ENCODE measurements at places on chromosomes 1 and 21.

- no peak for DNase-seq
Measured at GRCh38 chr1:193438312-193438711, 251.9 kb upstream of the B3GALT2 start.

- no peak for DNase-seq
Measured at GRCh38 chr21:35414507-35415139, 365.5 kb upstream of the RUNX1 start.

DNA sequence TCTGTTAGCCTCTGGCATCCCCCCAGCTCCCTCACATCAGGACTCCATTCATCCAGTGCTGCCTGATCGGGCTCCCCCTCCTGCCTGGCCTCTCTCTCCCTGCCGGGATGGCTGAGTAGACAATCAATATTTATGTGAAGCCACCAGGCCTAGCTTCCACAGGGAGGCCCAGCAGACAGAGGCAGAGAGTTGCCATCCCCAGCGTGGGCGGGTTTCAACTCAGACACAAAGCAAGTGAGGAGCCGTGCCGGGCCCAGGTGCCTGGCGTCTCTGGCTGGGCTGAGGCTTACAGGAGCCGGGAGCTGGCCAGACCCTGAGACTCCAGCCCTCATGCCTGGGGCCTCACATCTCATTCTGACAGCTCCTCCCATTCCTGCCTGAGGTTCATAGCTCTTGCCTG, 34.5 kb upstream of the ATP2B4 start:
- no peak for DNase-seq

DNA sequence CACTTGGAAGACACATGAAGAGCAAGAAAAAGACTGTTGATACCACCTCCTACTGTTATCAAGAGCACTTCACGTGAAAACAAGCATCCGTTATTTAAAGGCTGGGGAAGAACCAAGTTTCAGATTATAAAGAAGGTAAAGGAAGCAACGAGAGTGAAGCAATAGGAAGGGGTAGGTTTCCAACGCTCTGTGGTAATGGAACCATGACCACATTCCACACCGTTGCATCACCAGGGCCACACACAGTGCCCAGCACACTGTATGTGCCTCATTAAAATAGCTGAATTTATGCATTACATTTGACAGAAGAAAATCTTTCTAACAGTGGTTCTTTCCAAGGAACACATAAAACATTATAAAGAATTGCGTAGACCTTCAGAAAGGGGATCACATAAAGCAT, 435.8 kb downstream of the MRPL39 start:
- DNase-seq: no peak

- DNase-seq: no peak
Measured at GRCh38 chr1:213987422-213987926, 299 bp upstream of the PROX1 start.

DNA sequence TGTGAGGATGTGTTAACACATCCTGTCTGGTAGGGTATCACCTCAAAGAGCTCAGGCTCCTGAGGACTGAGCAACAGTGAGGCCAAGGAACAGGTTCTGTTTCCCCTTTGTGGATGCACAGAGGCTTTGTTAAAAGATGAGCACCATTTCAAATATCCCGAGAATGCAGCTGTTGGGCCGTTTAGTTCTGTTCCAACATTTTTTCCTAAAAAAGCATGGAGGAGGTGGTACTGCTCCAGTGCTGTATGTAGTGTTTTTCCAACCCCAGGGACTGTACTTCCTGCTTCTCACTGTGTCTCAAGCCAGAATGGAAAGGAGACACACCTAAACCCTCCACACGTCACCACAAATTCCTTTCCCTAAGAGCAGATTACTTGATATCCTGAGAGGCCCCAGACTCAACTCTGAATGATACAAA, 53.8 kb upstream of the BCL10 start:
- DNase-seq: peak; percentile 84

GRCh38 chr1:244104309-244105060, 53.4 kb downstream of the ZBTB18 start:
- peak; percentile 64 for DNase-seq

DNA sequence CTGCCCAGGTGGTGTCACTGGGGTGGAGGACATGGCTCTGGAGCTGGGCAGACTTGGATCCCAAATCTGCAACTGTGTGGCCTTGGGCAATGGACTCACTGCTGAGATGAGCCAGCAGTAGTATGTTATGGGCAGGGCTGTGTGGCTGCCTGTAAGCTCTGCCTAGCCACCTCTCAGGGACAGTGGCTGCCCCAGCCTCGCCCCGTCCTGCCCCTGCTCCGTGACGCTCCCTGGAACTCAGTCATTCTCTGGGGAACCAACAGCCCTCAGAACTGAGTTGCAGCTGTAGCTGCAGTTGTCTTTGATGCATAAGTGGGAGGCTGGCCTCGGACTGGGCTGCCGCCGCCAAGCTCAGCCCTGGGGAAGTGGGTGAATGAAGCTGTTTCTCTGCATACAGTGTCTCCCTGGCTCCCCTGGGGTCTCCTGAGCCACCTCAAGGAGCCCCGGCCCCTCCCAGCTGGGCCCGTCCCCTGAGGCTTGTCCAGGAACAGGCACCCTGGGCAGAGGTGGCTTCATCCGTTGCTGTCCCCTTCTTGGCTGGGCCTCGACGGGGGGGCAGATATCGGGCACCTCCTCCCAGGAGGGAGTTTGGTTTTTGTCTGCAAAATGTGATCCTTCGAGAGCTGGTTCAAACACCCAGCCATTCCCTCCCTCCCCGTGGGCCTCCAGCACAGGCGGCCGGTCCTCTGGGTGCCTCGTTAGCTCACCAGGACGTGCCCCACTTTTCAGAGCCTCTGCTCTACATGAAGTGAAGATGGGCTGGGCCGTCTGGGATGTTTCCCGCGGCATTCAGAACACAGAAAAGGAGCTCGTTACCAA, 26.2 kb upstream of the PLCH2 start:
- DNase-seq: no peak

GRCh38 chr1:26122988-26123973, 11.7 kb downstream of the PDIK1L start:
- no peak for DNase-seq

GRCh38 chr1:170354690-170355089, 177.3 kb upstream of the GORAB start:
- DNase-seq: no peak

DNA sequence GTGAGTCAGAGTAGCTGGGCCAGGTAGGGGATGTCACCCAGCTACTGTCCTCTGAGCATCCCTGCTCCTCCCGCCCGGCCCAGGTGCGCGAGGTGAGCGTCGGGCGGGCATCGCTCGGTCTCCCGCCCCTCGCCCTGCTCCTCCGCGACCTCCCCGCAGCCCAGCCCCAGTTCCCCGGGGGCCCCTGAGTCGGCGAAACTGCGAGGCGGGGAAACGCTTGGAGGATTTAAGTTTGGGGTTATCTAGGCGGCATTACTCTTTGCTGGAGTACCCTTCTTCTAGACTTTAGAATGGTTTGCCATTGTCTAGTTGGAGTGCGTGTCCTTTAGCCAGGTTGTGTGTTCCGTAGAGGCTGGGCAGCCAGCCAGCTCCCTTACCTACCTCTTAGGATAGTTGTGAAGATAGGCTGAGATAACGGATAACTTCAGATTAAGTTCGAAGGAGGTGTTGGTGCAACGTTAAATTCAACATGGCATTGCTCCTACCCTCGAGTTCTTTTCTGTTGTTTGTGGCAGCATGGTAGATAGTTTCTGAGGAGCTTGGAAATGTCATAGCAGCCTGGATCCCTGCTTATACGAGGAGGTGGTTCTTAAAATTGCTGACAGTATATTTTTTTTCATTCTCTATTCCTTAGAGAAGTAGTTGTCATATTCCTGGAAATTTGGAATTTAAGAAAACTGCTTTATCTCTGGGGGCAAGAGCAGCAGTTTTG, 697 bp downstream of the AGO3 start:
- DNase-seq: no peak

DNA sequence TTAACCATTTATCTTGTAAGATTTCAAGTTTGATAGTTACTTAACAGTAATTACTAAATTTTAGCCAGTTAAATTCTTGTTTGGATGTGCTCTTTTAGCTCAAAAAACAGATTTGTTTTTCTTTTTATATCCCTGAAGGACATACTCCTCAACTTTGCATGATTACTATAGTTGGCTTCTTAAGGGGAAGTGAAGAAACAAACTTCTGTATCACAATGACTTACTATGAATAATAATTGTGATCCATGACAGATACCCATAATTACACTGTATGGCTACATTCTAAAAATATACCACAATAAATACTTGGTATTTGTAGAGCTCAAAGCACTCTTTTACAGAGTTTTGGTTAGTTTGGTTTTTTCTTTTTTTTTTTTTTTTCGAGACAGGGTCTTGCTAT, 55.8 kb downstream of the IARS2 start:
- DNase-seq: no peak

- no peak for DNase-seq
Measured at GRCh38 chr1:216046336-216046735, 376.9 kb downstream of the USH2A start.

DNA sequence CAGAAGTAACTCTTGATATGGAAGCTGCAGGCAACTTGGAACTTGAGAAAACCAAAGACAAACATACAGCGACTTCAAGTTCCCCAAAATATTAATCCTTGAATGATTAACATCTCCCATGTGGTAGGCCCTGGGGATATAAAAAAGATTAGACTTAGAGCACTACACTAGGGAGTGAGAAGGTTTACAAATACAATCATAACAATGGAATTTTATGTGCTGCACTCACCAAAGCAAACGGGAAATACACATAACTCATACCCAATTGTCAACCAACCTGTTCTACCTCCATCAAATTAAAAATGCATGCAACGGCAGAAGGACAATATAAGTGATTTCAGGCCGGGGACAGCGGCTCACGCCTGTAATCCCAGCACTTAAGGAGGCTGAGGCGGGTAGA, 3.7 kb downstream of the SMYD3 start:
- DNase-seq: no peak

- no peak for DNase-seq
Measured at GRCh38 chr1:7658099-7658498, 113.0 kb upstream of the VAMP3 start.

GRCh38 chr1:116470671-116471070, 97.6 kb downstream of the ATP1A1 start:
- DNase-seq: no peak

DNA sequence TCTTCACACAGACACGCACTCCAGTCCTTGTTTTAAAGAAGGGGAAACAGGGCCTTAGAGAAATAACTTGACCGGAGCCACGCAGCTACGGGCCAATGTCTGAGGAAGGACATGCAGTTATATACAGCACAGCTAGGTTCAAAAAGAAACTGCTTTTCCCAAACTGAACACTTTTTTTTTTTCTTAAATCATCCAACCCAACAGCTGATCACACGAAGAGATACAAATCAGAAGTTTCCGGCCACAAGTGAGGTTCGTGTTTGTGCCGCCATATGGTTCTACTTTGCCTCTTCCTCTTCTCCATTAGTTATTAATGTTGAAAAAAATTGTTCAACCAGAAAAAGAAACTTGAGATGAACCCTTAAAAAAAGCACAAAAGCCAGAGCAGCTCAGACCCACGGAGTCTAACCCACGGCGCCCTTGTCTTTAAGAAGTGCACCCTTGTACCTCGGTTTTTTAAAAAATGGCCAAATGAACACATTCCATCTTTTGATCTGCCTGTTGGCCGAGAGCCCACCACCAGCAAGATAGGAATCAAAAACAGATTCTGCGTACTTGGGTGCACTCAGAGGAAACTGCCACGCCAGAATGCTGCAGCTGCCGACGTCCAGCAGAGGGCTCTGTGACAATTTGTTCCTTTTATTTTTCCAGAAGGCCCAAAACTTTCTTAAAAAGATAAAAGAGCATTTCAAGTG, 78.9 kb downstream of the SLC66A1 start:
- peak; percentile 91 for DNase-seq

GRCh38 chr1:58156124-58156468, 390.4 kb downstream of the OMA1 start:
- DNase-seq: no peak

DNA sequence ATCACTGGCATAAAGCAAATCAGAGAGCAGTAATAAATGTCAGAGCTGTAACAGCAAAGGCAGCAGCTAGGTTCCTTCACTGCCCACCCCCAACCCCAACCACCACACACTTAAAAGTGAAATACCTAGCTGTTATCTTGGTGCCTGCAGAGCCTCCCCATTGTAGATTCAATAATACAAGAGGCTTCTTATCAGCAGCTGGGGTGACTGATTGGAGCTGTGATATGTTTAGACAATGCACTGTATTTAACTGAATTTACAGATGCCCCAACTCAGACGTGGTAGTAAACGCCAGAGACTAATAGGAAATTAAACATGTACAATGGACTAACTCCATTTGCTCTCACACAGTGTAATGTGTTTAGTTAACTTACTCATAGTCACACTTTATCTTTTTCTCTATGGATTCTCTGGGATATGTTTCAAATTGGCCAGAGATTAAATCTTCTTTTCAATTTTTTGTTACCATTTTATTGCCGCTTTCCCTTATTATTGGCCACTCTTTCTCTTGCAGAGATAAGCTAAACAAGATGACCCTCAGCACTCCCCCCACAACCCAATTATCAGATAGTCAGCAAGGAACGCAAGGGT, 117.1 kb downstream of the ESRRG start:
- no peak for DNase-seq

- DNase-seq: no peak
Measured at GRCh38 chr1:167832693-167833092, 81.2 kb downstream of the ADCY10 start.

DNA sequence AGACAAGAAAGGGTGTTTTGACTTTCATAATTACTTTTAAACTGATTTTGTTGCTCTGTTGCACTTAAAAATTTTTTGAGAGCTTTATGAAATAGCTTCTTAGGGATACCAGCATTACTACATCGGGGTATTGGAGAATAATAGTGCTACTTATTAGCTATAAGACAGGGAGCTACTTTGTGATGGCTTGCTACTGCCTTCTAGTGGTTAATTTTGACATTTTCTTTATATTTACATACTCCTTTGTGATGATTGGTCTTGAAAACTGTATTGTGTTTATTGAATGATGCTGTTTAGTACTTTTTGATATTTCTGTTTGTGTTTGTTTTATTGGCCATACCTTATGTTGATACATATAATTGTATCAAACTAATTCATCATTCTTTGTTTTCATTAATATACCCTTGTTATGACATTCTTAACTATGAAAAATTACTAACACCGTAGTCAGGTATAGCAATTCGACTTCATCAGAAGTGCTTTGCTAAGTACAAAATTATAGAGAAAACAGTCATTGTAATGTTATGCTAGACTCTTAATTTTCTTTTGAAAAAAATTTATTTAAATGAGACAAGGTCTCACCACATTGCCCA, 85.5 kb downstream of the CLIC4 start:
- peak; percentile 20 for DNase-seq

GRCh38 chr1:145751491-145752037, 32.3 kb downstream of the CD160 start:
- peak; percentile 98 for DNase-seq

- DNase-seq: no peak
Measured at GRCh38 chr1:228120857-228121489, 11.9 kb upstream of the MRPL55 start.

Measured in BJ (cell line).